NCI-H524 treated with DMSO at 0.1 percent for 48 hours (cell line): ENCODE measurements at places on chromosomes 16 and 17.

GRCh38 chr17:35895636-35896587 is 15.8 kb upstream of the CCL5 start:
- no peak for DNase-seq

DNA sequence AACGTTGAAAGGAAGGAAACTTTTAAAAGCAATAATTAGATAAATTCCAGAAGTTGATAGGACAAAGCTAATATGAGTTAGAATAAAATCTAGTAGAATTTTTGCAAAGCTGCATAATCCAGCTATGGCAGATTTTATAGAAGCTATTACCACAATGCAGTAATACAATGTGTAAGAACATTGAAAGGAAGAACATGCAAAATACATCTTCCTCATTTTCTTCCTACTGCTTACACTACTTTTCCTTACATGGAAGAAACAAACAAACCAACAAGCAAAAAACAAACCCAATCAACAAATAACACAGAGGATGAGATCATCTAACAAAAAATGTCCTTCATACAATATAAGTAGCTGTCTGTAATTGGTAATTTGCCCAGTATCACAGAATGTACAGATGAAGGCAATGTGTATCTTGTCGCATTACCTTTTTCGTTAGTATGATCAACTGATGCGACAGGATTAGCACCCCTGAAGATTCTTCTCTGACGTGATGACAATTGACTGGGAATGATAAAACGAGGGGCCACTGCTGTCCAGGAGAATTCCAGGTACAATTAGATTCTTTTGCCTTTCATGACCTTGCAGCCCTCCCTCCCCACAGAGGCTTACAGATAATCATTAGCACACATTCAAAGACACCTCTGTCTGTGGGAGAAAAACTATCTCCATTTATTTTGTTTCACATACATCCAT is 21.2 kb upstream of the LRRC37A start:
- no peak for DNase-seq

DNA sequence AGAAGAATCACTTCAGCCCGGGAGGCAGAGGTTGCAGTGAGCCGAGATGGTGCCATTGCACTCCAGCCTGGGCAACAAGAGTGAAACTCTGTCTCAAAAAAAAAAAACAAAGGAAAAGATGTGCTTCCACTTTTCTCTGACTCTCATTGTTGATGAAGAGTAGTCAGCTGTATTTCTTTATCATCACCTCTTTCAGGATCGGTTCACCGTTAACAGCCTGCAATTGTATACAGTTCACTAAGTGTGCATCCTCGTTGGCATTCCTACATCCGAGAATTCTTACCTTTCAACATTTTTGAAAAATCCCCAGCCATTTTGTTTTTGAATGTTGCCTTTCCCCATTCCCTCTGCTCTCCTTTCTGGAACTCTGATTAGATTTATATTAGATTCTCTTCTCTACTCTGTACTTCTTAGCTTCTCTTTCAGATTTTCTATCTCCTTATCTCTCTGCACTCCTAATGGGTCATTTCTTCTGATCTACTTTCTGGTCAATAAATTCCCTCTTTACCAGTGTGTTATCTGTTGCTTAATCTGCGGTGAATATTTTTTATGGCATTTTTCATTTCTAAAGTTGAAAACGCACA is 26.9 kb upstream of the ZC3H18 start:
- no peak for DNase-seq

GRCh38 chr17:34465789-34466188 is 102.8 kb upstream of the CCL1 start:
- no peak for DNase-seq

DNA sequence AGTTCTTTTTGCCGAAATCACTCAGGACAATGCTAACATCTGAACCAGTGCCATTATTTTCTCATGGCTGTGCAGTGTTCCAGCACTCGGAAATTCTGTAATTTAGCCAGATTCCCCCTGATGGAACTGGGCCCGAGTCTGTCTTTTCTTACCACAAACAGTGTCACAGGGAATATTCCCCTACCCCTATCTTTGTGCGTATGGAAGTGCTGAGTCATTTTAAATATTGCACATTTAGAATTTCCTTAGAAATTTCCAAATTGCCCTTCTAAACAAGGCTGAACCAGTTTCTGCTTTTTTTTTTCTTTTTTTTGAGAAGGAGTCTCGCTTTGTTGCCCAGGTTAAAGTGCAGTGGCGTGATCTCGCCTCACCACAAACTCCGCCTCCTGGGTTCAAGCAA is 88.0 kb upstream of the CREBBP start:
- no peak for DNase-seq
